Stimulated activated CD4-positive, alpha-beta T cell treated with anti-CD3 and anti-CD28 coated beads, TNF-alpha, amount 100 ng/mL, for 1 hour (primary cell): ENCODE measurements at places on chromosomes 1 and 21.

- DNase-seq: no peak
Measured at GRCh38 chr1:41802532-41803501, 115.9 kb downstream of the HIVEP3 start.

DNA sequence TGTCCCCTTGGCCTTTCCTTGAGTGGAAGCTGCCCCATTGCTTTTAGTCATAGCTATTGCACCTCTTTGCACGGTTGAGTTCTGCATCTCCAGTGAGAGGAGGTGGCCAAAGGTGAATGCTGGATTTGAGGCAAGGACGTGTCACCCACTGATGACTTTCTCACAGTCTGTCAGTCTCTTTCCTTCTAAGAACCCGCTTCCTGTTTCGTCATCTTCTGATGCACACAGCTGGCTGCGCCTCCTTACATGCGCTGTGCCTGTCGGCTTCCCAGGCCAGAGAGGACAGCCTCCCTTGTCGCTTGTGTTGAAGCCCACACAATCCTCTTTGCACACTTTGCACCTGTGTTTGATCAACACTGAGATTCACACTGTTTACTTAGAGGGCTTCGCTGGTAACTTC, 41.8 kb upstream of the PWP2 start:
- DNase-seq: peak; percentile 44

DNA sequence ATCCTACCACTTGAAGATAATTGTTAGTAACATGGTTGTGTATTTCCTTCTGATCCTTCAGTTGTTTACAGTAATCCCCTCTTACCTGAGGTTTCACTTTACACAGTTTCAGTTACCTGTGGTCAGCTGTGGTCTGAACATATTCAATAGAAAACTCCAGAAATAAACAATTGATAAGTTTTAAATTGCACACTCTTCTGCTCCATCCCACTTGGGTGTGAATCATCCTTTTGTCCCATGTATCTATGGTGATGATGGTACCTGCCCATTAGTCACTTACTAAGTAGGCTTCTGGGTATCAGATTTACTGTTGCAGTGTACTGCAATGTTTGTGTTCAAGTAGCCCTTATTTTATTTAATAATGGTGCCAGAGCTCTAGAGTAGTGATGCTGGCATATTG, 62.5 kb downstream of the OSBPL9 start:
- DNase-seq: no peak

DNA sequence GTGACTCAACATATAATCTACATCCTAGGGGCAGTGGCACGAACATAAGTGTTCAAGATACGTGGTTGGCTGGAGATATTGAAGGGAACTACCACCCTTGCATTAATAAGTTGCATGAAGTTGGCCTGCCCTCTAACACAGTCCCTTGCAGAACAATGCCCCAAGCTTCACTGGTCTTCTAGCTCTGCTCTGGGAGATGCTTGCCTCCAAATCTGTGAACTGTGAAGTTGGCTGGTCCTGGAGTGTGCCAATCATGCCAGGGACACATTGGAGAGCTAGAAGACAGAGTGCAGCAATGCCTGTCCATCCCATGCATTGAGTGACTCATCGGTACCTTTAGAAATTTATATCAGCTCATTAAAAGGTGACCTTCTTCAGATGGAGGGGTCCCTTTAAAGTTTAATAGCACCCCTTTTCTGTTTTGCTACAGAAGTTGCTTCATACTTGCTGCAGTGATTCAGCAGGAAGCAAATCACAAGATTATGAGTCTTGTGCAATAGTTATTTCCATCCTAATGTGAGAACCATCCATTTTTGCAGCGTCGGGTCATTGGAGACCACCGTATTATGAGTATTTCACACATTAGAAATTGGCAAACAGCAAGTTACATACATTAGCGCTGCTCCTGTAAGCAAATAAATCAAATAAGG, 55.2 kb upstream of the KAZN start:
- DNase-seq: no peak

DNA sequence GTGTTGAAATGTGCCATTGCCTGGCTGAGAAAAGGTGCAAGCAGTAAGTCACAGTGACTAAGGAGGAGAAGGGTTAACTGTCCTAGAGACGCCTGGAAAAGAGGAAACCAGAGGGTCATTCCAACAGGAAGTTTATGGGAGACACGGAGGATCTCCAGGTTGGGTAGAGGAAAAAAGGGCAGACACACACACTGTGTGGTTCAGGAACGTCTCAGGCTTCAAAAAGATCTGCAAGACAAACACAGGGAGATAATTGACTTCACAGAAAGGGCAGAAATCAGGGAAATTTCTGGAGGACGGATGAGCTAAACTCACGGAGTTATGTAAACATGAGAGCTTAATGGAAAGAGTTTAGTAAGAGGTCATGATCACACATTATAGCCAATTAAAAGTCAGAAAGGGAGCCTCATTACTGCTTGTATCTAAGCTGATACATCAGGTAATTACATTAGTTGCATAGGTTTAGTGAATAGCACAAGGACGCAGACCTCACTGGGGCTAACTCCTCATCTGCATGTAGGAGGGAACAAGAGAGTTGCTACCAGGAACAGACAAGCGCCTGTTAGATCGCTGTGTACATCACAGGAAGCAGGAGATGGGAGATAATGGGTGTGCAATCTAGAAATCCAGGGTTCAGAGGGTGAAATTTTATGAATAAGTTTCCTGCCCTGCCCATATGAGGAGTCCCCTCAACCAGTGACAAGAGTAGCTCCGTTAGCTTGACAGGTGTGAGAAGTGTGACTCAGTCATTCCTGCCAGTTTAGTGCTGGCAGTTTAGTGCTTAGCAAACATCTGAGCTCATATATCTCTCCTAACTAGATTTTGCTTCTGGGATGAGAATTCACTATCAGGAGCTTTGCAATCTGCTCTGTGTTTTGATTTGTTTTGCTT, 96.6 kb upstream of the TNR start:
- no peak for DNase-seq

- DNase-seq: no peak
Measured at GRCh38 chr21:33761441-33762036, 119.2 kb downstream of the ITSN1 start.

- DNase-seq: no peak
Measured at GRCh38 chr21:25709684-25710265, 24.9 kb downstream of the ATP5PF start.

DNA sequence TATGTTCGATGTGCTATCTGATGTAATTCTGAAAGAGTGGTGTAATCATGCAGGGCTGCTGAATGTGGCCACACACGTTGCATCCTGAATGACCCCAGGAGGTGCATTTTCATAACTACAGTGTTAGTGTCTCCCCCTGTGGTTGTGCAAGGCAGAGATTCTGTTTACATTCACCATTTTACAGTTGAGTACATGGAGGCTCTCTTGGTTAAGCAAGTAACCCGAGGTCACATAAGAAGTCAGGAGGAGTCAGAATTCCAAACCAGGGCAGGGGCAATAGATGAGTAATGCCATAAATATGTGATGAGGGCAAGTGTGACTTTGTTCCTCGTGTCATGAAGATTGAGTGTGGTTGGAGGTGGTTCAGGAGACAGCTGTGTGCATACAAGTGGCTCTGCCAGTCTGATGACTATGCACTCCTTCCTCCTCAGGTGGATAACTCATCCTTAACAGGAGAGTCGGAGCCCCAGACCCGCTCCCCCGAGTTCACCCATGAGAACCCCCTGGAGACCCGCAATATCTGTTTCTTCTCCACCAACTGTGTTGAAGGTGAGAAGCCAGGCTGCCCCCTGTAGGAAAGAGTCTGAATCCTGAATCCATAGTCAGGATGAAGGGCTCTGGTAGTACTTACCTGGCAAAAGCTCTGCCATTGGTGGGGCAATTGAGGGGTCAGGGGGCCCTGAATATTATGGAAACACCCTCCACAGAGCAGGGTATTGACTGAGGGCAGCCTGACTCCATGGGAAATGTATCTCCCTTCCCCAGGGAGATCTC, 9.3 kb downstream of the ATP1A2 start:
- DNase-seq: no peak

DNA sequence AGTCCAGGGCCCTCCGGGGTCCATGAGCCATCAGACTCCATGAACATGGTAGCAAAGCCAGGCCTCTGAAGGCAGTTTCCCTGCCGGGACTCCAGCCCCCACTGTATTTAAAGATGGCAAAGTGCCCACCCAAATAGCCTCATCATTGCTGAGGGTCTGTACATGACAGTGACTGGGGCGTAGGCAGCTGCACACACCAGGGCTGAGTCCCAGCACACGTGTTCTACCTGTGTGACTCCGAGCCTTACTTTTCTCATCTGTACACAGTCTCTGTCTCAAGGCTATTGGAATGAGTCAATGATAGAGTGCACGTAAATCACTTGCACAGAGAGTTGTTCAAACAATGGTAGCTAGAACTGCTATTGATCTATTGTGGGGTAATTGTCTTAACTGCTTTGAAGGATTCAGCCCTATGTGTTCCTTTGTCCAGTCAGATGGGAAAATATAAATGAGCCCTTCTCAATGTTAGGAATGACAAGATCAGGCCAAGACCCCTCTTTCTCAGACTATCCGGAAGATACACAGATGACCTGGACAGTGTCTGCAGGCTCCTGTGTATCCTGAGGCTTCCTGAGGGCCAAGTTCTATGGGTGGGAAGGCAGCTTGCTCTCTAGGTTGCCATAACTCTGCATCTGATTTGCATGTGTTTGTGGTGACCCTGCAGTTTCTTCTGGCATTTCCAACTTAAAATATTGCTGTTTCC, 48.9 kb downstream of the RASSF5 start:
- no peak for DNase-seq

DNA sequence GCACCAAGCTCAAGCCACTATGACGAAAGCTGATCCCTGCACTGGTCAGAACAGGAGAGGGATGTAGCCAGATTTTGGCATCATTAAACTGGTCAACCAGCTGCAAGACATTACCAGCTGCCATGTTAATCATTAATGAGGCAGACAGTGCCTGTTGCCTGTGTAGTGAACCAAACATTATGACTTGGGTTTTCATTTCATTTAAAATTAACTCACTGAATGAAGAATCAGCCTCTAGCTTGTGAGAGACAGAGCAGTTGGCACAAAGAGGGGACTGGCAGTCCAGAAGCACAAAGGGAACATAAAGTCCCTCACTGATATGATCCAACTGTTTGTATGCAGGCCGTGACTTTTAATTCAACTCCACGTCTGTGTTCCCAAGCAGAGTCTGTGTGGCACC, 318.9 kb downstream of the SEC16B start:
- DNase-seq: no peak

DNA sequence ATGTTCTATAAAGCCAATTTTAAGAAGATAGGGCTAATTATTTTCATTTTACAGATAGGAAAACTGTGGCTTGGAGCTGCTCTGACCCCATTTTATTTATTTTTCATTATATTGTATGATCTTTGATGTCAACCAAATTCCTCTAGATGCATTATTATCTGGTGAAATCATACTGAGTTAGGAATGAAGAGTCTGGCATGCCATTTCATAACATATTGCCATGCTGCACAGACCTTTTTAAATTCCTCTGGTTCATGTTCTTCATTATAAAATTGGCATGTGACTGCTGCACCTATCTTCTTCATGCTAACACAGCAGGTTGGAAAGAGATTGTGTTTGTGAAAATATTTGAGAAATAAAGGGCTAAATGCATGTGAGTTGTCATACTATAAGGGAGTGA, 12.7 kb downstream of the PRRX1 start:
- no peak for DNase-seq

DNA sequence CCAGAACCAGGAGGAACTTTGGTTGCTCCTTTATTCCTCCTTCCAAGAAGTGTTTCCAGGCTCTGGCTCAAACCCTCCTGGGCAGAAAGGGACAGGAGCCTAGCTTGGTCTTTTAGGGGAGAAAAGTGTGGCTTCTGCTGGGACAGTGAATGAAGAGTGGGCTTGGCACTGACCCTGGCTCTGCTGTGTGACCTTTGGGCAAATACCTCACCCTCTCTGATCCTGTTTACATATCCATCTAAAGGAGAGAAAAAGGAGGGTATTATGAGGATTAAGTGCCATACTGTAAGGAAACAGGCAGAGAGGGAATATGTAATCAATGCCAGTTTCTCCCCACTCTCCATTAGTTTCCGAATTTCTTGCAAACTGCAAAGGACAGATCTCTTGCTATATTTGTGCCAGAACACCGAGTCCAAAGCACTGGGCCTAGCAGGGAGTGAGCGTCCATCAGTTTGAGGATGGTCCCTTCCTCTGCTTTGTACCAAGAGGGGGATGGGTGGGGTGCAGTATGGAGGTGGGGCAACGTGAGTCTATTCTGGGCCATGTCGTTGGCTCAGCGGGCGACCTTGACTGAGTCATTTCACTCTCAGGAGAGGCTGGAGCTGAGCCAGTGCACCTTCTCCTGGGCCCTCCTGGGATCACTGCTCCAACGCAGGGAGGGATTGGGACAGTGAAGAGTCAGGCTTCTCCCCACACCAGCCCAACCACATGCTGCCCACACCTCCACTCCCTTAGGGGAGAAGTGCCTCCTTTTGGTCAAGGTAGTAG, 38.4 kb downstream of the IGSF21 start:
- no peak for DNase-seq

GRCh38 chr1:166738873-166739272, 100.4 kb upstream of the POGK start:
- DNase-seq: no peak

DNA sequence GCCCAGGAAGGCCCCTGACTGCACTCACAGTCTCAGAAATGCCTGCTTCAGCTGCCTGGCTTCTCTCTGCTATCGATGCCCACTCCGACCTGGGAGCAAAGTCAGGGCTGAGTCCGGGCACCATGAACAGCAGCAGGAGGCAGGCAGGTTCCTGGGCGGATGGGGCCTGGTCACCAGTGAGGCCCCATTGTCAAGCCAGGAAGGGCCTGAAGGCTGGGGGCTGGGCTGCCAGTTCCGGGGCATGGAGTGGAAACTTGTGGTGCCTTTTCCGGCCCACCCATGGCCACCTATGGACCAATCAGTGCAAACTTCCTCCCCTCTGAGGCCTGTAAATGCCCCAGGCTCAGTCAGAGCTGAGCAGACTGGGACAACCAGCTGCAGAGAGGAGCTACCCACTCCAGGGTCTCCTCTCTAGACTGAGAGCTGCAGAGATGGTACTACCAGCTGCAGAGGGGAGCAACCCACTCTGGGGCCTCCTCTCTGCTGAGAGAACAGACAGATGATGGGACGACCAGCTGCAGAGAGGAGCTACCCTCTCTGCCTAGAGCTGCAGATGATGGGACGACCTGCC, 286.5 kb downstream of the SMYD3 start:
- no peak for DNase-seq

GRCh38 chr1:54751426-54751825, 12.9 kb downstream of the PARS2 start:
- DNase-seq: no peak

DNA sequence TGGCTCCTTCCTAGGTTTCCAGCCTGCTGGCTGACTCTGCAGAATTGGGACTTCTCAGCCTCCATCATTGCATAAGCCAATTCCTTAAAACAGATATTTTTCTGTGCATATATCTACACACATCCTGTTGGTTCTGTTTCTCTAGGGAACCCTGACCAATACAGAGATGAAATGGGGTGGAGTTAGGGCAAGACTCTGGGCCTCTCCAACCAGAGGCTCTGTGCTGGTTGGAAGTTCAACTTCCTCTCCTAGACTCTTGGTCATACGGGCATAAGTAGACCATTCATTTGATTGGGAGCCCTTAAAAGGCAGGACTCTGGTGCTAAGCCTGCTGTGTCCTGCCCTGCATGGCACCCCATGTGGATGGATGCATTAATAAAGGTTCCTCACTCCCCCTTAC, 55.0 kb downstream of the CNIH3 start:
- no peak for DNase-seq
